AG04449 (cell line): ENCODE measurements at places on chromosomes 6 and 20.

- peak; percentile 3 for DNase-seq
Measured at GRCh38 chr20:14234666-14235295, 102.6 kb downstream of the FLRT3 start.

- no peak for DNase-seq
Measured at GRCh38 chr6:89830170-89830809, 610 bp downstream of the CASP8AP2 start.

DNA sequence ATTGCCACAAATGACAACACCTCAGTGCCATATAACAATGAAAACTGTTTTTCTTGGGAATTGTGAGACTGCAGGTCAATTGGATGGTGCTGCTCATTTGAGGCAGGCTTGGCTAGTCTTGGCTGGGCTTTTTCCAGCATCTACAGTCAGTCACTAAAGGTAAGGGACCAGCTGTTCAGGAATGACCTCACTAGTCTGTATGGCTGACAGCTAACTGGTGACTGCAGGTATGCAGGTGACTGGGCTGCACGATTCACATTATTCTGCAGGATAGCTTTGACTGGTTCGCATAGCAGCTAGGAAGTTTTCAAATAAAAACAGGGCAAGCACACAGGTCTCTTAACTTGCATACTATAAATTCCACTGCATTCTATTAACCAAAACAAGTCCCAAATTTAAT is 22.1 kb upstream of the HMGCLL1 start:
- DNase-seq, result no peak

DNA sequence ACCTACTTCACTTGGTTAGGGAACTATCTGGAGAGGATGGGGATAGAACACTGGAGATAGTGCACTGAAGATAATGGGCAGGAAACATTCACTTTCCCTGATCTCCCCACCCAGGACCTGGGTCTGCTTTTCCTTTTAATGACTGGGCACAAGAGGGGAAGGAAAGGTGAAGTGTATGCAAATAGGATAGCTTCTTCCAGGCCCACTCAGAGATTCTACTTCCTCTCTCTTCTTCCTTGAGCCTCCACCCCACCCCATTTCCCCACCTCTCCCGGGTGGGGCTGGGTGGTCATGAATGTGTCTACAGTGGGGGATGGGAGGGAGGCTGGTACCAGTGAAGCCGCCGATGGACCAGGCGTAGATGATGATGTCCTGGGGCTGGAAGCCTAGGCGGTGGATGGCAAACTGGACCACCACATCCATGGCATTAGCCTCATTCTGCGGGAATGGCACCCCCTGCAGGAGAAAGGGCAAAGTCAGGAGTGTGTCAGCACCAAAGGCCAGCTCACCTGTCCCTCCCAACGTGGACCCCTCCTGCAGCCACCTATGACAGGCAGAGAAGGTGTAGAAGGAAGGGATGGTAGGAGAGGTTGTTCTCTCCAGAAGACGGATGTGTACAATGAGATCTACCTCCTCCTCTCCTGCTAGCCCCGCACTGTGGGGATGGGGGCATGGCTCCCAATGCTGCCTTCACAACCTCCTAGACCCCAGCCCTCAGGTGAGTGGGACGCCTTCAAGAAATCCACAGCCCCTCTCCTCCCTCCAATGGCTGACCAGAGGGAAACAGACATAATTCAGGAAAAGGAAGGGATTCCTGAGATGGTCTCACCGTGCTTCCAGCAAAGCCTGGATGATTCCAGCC is 8.6 kb upstream of the LY6G5C start:
- no peak for DNase-seq

GRCh38 chr6:127096167-127096566 is 22.3 kb upstream of the RSPO3 start:
- DNase-seq, result no peak

GRCh38 chr6:156279261-156279969 is 497.8 kb upstream of the ARID1B start:
- no peak for DNase-seq

- DNase-seq, result no peak
Measured at GRCh38 chr6:43746071-43746470, 23.9 kb upstream of the VEGFA start.

- no peak for DNase-seq
Measured at GRCh38 chr6:35026434-35027222, 114.5 kb downstream of the TCP11 start.

DNA sequence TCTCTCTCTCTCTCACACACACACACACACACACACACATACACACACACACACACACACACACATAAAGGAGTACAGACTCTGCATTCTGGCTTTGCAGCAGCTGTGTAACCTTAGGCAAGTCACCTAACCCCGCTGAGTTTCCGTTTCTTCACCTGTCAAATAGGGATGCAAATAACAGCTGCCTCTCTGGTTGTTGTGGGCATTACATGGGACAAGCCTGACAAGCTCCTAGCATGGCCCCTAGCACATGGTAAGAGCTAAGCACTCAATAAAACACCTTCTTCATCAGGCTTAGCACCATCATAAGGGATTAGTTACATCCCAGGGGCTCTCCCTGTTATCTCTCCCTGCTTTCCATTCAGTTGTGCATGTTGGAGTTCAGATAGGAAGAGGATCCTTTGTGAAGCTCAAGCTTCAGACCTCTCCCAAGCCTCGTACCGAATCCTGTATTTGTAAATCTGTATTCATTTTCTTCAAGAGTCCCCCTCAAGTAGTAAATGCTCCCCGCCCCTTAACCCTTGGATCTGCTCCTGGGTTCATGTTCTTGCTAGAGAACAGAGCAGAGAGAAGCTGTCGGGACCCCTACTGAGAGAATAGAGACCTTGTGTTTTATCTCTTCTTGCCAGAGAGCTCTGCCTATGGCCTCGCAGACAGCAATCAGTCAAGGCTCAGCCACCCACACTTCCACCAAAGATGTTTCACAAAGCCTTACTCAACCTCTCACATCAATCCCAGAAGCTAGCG is 2.2 kb downstream of the SLC13A3 start:
- no peak for DNase-seq

GRCh38 chr6:169175360-169175887 is 78.2 kb downstream of the THBS2 start:
- DNase-seq, result no peak

DNA sequence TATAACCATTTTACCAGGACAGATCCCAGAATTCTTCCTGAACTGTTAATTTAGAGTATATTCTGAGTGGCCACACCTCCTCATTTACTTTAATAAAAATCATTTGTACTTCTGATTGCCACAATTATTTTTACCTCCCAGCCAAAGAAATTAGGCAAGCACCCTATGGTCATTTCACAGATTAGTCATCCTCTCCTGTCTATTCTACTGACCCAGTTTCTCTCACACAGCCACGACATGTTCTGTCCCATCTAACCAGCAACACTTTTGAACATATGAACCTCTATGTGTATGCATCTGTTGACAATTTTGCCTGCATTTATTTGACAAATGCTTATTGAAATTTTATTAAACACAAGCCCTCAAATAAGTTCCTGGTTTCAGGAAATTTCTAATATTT is 202.6 kb upstream of the STXBP5 start:
- no peak for DNase-seq

DNA sequence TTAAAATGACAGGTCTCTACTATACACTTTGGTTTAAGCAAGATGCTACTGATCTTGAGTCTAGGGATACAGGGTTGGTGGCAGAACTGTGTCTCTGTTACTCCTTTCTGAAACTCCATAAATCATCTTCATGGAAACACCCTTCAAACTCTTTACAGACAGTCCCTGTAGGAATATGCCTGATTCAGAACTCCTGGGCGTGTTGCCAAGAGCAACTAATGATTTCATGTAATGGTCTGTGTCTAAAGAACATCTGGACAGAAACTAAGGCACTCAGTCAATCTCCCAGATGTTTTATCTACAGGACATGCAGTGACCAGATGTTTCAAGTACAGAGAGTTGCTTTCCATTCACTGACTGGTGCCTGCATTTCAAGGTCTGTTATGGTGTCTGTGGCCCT is 464.4 kb upstream of the CHD6 start:
- no peak for DNase-seq

DNA sequence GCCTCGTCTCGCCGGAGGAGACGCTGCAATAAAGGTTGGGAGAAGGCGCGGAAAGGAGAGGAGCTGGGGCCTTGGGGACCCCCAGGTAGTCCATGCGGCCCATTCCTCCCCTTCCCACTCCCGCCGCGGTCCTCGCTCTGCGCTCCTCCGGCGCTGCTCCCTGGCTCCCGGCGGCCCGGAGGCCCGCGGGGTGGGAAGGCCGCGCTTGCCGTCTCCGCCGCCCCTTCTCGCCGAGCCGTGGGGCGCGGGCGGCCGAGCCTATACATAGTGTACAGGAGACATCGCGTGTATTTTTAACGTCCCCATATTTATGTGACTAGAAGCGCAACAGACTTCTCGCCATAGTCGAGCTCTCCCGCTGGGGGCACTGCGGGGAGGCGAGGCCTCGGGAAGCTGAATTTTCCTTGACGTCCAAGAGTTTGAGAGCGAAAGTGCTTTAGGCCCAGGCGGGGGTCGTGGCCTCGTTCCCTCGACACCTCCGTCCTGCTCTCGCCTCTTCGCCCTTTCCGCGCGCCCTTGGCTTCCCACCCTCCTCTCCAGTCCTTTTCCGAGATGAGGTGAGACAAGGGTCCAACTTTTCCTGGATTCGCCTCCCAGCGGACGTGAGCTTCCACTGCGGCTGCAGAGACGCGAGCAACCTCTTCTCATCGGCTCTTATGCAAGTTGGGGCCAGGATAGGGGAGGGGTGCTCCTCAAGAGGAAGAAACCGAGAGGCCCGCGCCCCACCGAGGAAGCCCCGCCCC is 29.0 kb downstream of the SLC12A5 start:
- no peak for DNase-seq
